Thymus (tissue), 14 donors: ENCODE measurements at places on chromosomes 13 and 19. TPM values are rescaled to one million over a fixed set of nuclear protein-coding genes. Genes with fewer than 3 reads are reported as not detected.

DNA sequence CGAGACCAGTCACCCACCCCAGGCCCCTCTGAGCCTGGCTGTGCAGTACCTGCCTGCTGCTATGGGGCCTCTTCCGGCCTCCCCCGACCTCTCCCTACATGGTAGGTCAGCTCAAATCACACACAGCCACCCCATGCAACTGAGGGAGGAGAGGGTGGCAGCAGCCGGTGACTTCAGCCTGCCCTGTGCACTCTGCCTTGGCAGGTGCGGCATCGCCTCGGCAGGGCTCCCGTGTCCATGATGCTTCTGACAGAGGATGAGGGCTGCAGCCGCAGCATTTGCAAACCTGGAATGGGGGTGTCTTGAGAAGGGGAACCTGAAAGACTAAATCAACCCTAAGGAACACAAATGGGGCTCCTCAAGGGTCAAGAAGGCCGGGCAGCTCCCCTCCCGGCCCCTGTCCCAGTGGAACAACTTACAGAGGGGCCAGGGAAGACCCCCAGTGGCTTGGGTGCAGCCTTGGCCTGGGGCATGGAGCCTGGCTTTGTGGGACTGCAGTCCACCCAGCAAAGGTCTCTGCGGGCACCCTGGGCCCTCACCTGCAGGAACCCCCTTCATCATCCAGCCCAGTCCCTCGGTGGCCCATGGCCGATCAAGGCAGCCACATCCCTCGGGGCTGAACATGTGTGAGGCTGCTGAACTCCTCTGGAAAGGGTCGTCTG lies 6.7 kb downstream of the TEX29 start:
- no peak for DNase-seq

DNA sequence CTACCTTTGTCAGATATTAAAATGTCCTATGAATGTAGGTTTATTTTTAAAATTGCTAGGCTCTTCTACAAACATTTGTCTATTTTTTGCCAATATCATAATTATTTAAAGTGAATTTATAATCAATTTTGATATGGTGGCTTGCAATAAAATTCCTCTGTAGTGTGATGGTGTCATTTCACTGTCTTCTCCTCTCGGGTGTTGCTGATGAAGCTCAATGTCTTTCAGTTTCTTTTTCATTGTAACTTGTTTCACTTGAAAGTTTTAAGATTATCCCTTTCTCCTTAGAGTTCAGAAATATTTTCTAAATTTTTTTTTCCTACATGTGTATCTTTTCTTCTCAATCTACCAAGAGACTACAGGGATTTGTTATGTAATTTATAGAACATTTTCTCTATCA lies 267.1 kb upstream of the EDNRB start:
- DNase-seq: no peak

ZNF433 gene
- 2.0 TPM for total RNA-seq

- DNase-seq: no peak
Observed at GRCh38 chr19:1668486-1669270, 16.3 kb upstream of the TCF3 start.

GRCh38 chr13:101711307-101712025 lies 259.0 kb downstream of the ITGBL1 start:
- no peak for DNase-seq

ZNF540 gene
- 2.5 TPM for total RNA-seq

OR7D2 gene
- under 0.01 TPM for total RNA-seq

GRCh38 chr13:90723381-90723780 lies 624.1 kb upstream of the MIR17HG start:
- DNase-seq: no peak

- no peak for DNase-seq
Observed at GRCh38 chr13:64397701-64398100, 2832.4 kb downstream of the PCDH9 start.

- no peak for DNase-seq
Observed at GRCh38 chr13:32804673-32805230, 211.5 kb upstream of the KL start.

ALG5 gene
- total RNA-seq: 33.9 TPM

GRCh38 chr13:110617321-110618072 lies 2.2 kb downstream of the NAXD start:
- DNase-seq: no peak

DNA sequence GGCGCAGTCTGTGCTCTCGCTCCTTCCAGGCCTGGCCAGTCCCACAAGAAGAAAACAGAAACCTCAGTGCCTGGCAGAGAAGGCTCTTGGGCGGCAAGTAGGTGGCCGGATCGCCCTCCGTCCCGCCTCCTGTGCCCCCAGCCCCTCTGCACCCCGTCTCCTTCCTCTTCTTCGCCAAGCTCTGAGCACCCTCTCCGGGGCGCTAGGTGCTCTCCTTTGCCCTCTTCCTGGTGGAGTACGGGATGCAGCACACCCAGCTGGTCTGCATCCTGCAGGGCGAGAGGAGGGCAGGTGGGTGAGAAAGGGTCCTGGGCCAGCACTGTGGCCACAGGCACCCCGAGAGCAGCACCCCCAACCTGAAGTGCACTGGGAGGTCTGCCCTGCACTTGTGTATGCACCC lies 17.3 kb downstream of the C13orf46 start:
- DNase-seq: no peak

SLC7A10 gene
- total RNA-seq: 0.33 TPM

KIR2DL1 gene
- total RNA-seq: not detected

DNA sequence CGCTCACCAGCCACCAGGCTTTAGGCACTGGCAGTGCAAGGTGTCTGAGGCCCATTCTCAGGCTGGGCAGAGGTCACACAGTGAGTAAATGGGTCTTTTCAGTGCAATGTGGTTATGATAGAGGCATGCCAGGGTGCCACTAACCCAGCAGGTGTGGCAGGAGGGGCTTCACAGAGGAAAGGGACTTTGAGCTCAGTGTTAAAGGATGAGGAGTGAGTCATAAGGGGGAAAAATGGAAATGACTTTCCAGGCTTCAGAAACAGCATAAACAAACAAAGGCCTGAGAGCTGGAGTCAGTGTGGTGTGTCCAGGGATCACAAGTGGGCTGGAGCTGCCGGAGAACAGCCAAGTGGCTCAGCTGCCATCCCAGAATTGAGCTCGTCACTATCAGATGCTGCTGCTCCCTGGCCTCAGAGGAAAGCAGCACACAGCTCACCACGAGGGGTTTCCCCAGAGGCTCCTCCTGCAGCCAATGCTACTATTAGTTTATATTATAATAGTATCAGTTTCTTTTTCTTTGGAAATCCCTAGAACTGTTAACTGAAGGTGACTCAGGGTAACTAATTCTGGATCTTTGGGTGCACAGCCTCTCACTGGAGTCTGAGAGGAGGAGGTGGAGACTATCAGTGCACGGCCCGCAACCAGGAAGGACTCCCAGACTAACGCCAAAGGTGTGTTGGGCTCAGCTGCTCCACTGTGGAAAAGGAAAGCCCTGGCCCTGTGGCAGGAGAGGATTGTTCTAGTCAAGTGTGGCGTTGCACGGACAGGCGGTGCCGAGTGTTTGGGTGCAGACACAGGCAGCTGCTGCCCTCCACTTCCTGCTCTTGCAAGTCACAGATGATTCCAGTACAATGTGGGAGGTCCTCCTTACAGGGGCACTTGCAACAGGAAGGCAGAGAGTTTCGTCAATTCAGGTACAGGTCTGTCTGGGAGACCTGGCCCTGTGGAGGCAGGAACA lies 39.5 kb downstream of the DHRS12 start:
- DNase-seq: no peak

CXCL17 gene
- 0.14 TPM for total RNA-seq

DNA sequence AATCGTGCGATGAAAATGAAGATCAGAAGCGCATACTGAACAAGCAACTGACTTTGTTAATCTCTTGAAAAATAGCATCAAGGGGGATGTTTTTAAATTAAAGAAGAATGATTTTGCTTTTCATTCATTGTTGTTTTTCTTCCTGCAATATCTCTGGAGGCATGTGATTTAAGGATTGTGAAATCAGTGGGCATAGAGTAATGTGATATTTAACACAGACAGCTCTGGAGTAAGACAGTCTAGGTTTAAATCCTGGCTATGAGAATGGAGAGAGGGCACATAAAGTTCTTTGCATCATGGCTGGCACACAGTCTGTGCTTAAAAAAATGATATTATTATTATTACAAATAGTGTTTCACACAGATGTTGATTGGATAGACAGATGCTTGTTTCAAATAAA lies 243.1 kb upstream of the NBEA start:
- DNase-seq: no peak

DNA sequence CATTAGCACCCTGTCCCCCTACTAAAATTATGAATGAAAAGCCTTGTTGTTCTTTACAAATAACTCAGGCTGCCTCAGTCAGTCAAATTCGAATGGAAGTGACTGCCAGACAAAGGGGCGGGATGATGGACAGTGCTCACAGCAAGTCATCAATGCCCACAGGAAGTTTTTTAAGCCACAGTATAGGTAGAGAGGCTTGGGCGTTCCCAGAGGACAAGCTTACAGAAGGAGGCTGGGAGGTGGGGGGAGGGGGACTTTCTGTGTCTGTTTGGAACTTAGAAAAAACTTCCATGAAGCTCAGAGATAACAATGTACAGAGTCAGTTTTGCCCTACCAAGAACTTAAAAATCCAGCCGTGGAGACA lies 18.5 kb upstream of the SPRY2 start:
- DNase-seq: no peak

DNA sequence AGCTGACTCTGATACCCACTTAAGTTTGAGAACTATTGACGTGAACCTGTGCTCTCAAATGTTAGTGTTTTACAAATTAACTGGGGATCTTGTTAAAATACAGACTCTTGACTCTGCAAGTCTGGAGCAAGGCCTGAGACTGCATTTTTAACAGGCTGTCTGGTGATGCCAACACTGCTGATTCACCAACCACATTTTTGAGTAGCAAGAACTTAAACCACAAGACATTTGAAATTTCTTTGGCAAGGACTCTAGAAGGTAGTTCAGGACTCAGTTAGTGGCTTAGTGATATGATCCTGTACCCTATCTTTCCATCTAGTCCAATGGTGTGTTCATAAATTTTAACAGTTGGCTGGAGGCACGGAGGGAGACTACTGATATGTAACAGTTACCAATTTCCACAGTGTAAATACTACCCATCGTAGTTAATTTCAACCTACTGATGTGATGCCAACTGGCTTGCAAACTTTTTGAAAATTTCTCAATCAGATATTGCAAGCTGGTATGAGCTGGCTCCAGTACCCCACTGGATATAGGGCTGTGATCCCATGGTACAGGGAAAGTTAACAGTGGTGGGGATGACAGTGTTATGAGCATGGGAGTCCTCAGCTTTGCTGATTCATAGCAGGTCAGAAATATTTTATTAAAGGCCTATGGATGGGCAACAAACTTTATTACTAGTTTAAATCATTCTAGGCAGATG lies 255.1 kb downstream of the TBC1D4 start:
- DNase-seq: no peak

DNA sequence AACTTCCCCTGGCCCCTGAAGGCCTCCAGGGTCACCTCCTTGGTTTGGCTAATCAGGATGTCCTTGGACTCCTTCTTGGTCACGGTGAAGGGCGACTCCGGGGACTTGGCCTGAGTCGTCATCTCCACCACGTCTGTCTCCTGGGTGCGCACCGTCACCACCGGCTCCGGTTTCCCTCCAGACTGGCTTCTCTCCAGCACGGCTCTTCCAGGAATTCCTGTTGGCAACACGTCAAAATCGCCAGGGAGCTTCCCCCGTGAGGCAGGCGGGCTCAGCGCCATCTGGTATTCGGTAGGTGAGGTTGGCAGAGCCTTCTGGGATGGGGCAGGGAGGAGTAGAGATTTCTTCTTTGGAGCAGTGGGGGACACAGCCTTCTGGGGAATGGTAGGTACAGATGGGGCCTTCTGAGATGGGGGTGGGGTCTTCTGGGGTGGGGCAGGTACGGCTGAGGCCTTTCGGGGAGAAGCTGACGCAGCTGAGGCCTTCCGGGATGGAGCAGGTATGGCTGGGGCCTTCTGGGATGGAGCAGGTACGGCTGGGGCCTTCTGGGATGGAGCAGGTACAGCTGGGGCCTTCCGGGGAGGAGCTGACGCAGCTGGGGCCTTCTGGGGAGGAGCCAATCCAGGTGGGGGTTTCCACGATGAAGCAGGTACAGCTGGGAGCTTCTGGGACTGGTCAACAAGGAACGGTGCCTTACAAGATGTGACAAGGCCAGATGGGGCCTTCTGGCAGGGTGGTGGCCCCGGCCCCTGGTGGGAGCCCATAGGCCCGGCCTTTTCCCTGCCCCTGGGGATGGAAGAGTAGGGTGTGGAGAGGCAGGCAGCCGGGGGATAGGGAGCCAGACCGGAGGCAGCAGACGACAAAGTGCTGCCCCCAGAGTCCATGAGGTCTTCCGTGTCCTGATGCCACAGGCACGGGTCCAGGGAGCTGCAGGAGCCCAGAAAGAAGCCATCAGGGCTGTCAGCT lies 3.8 kb downstream of the GARIN5B start:
- DNase-seq: no peak

- no peak for DNase-seq
Observed at GRCh38 chr19:56189785-56190184, 7.8 kb downstream of the ZSCAN5B start.

DNA sequence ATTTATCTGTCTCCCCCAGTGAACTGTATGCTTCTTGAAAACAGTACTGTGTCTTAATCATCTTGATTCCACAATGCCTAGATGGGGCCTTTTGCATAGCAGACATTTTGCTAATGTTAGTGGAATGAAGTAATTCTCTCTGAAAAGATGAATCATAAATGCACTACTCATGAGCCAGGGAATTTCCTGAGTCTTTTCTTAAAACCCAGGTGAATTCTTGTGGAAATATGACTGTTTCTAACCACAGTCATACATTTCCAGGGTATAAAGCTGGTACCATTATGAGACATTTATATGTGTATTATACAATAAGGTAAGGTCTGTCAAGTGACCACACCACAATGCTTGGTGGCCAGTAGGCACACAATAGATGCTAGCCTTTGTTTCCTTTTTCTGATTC lies 5.5 kb upstream of the KCTD4 start:
- no peak for DNase-seq

GRCh38 chr19:32464279-32464678 lies 58.7 kb downstream of the DPY19L3 start:
- DNase-seq: no peak

ZNF544 gene
- 37.1 TPM for total RNA-seq

DNA sequence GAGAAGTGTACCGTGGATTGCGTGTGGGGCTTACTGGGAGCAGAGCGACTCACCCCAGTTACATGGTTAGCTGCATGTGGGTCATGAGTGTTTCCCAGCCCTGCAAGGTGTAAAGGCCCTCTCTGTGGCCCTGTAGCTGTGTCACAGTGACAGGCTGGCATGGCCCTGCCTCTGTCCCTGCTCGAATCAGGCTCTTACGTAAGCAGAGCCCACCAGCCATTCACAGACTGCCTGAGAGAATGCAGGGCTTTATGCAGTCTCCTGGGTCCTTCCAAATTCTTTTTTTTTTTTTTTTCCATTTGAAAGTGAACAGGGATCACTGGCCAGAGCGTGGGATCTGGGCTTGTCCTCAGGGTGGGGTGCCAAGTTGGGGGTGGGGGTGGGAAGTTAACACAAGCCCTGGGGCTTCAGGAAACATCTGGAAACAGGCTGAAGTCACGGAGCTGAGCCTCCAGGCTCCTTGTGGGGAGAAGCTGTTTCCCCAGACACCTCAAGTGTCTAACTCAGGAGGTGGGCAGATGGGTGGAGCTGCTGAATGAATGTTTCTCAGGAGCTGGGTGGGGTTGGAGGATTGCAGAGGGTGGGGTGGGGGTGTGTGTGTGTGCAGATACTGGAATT lies 13.4 kb downstream of the TECR start:
- no peak for DNase-seq

GRCh38 chr13:39410096-39410901 lies 192.7 kb downstream of the LHFPL6 start:
- DNase-seq: no peak

ZNF549 gene
- 7.0 TPM for total RNA-seq

PPAN gene
- total RNA-seq: 31.5 TPM
